ENCODE measurements at places on chromosomes 2 and 18. TPM values are rescaled to one million over a fixed set of nuclear protein-coding genes. Genes with fewer than 3 reads are reported as not detected.

PLEK gene
- total RNA-seq, result not detected

PROKR1 gene
- not detected for total RNA-seq

RFTN2 gene
- 0.05 TPM for total RNA-seq

STARD7 gene
- total RNA-seq, result 123 TPM

UGT1A7 gene
- 7.2 TPM for total RNA-seq

CRYBA2 gene
- total RNA-seq, result not detected

MSTN gene
- total RNA-seq, result 0.24 TPM

- DNase-seq, result no peak
These were observed 44.4 kb downstream of the EN1 start for GRCh38 chr2:118803012-118803411.

DNA sequence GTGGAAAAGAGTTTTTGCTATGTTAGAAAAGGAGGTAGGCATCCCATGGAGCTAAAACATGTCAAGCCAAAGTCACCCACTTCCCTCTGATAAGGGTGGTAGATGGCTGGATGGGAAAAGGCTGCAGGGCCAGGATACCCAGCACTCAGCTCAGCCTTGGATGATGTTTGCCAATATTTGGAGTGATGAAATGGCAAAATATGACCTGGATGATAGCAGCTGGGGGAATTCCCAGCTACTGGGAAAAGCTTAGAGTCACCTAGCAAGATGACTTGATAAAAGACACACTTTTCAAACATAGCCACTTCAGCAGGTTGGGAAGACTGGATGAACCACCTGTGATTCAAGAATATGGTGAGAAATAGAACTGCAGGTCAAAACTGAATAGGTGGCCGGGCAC is 10.1 kb downstream of the RFX8 start:
- no peak for DNase-seq

DNA sequence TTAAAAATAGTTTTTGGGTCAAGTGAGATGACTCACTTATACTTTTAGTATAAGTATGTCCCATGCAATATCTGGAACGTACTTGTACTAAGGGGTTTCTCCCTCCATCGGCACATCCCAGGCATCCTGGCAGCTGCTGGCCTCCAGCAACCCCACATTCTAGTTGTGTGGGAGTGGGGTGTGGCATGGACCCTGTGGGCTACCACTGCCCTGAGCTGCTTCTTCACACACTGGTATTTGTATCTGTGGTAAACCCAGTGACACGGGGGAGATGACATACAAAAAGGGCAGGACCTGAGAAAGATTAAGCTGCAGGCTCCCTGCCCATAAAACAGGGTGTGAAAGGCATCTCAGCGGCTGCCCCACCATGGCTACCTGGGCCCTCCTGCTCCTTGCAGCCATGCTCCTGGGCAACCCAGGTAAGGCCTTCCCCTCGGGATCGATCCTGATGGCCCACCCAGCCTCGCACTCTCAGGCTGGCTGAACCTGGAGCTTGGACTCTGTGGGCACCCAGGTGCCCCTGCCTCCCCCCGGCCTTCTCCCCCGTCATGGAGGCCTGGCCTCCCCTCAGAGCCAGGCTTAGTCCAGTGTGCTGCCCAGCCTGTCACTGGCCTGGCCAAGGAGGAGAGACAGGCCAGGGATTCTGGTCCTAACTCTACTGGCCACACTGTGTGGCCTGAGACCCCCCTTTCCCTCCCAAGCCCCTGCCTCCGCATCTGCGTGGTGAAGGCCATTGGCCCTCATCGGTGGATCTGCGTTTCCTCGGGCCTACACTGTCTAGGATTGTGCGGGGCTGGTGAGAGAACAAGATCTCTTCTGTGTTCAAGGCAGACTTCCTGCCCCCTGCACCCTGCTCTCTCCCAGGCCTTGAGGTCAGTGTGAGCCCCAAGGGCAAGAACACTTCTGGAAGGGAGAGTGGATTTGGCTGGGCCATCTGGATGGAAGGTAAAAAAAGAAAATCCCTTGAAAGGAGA is at the start of gene GNLY:
Gene GNLY, plus strand, starts transcription at position 307 of the 974 bp plus-strand sequence. Its CDS starts 61 bp downstream, at position 368.
- no peak for DNase-seq

DNA sequence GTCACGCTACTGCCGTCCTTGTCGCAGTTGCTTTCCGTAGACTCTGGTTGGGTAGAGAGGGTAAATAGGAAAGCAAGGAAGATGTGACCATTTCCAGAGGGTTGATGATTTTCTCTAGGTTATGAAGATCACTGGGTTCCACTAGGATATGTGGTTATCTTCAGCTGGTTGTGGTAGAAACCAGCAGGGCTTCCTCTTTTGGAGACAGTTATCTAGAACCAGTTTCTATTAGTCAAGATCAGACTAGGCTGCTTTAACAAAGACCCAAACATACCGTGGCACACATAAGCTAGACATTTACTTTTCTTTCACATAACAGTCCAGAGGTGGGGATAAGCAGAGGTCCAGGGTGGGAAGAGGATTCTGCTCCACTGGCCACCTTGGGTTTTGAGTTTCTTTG is 59.6 kb downstream of the FASTKD2 start:
- no peak for DNase-seq

DNA sequence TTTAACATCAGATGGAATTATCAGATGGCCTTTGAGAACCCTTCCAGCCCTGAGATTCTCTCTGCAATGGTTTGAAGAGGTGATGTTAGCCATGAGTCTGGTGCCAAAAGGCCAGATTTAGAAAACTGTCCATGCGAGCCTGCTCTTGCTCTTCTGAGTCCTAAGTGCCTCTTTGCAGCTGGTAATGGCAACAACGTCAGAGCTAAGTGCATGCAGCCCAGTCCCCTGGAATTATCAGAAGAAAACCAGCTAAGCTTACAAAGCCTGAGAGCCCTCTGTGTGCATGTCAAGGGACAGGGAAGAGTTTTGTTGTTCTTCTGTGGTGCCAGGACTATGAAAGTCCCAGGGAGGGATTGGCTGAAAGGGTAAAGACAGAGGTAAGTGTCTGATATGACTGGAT is 89.8 kb downstream of the LOXHD1 start:
- no peak for DNase-seq

- DNase-seq, result no peak
These were observed 5.6 kb downstream of the ADRA2B start for GRCh38 chr2:96110621-96111256.

- no peak for DNase-seq
These were observed 156.7 kb downstream of the LPIN1 start for GRCh38 chr2:11903085-11903606.

DNA sequence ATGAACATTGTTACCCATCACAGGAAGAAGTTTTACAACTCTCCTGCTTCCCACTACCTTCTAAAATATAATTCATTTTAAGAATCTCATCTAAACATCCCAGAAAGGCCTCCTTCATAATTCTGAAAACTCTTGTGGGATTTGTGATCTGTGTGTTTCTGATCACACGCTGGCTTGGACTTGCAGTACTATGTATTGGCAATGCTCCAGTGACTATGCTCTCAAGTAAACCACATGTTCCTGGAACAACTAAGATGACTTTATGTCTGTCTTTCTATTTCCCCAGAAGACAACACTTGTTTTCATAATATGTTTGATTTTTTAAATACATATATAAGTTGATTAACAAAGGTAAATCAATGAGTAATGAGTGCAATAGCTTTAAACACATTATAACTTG is 376.6 kb upstream of the NETO1 start:
- DNase-seq, result no peak

DNA sequence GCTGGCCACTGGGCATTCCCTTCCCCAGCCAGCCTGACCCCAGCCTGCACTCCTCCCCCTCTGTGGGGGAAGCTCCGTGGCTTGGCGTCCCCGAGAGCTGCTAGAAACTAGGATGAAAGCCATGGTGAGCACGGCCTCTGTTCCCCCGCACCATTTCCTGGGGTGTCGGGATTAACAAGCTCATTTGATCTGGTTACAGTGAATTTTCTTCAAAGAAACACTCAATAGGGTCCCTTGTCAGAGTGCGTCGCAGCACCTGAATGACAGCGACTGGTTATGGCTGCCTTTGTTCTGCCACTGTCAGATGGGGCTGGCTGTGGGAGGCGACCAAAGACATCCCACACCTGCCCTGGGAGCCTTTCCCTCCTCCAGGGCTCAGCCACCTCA is 7.7 kb upstream of the ALPI start:
- DNase-seq, result no peak

DNA sequence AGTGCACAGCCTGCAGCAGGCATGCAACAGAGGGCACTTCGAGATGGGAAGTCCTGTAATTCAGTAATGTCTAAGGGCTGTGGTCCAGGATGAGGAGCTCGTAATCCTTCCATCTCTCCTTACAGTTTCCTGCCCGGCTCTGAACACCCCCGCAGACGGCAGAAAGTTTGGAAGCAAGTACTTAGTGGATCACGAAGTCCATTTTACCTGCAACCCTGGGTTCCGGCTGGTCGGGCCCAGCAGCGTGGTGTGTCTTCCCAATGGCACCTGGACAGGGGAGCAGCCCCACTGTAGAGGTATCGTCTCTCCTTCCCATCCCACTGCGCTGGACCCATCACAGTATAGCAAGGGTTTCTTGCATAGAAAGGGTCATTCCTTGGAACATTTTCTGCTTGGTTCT is 26.7 kb downstream of the FBLN7 start:
- no peak for DNase-seq

DNA sequence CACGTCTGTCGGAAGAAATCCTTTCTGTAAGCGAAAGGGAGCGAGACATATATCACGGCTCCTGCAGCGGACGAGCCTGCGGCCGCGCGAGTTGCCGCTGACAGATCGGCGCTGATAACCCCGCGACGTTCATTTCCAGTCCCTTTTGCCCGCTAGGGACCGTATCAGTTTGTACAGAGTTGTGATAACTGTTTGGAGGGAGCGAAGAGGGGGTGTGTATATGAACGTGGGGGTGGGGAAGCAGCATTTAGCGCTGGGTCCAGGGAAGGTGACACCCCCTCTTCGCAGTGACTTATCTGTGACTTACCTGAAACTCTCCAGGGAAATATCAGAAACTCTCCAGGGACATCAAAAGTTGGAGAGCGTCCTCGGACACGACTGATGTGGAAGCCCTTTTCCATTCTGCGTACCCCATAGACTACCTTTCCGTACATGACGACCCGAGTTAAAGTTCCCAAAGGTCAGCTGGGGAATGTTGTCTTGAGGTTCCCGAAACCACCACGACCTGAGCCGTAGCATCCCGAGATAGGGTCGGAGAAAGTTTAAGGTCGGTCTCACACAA is 948 bp upstream of the GATA6 start:
- DNase-seq, result peak; percentile 57

GRCh38 chr2:158729873-158730620 is 65.1 kb upstream of the DAPL1 start:
- DNase-seq, result no peak

DNA sequence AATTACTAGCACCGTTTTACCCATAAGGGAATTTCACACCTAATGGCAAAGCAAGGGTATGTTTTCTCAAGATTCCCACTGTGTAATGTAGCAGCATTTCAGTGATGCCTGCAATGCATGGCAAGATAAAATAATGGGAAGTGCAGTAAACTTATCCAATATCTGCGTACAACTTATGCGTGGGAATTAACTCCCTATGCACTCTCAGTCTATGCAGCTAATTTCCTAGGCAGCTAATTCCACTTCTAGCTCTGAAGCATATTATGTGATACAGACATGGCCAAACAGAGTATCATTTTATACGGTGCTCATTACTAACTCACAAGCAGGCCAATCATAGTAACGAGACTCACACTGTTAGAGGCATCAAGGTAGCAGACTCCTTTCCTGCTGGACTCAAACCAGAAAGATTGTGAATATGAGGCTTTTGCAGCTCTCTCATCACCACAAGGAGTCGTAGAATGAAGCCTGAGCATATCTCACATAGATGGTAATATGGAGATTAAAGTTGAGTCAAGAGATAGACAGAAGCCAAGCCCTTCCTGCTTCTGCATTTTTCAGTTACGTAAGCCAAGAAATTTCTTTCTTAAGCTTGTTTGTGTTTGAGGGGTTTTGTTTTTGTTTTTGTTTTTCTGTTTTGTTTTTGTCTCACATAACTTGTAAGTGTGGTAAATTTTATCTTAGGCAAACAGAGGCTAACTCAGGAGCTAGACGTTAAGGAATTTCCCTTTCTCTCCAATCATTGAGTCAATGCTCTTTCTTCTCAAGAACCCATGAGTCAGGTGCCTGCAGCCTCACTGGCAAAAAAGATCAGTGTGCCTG is 34.8 kb upstream of the ITGAV start:
- no peak for DNase-seq

DNA sequence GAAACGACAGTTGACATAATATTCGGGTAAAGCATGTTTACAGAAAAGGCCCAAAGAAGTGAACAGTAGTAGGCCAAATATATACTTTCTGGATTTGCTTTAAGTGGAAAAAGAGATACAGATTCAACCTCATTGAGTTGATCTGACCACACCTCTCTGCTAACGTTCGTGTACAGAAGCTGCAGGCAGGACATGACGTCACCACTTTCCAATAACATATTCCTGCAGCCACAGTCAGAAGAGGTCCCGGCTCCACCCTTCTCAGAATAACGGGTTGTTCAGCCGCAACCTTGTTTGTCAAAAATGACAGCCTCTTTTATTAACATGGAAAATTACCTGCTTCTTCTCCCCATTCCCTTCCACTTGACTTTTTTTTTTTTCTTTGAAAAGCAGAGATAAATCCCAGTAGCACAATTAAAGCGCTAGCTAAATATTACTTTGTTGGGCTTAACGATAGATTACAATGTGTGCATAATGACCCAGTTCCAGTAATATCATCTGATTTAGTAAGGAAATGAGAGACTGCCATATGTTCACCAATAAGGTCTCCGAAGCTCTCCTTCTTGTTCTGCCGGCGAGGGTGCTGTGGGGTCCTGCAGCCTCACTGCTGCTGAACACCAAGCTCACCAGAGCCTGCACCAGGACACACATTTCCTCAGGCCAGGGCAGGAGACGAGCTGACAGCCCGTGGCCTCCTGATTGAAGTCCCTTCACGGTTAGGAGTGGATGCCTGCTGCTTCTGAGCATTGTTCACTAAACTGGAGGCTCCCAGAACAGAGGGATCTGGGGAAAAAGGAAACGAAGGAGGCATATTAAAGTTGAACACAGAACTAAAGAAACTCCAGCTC is 451.0 kb upstream of the SALL3 start:
- DNase-seq, result no peak

- DNase-seq, result peak; percentile 86
These were observed 88.2 kb downstream of the PLB1 start for GRCh38 chr2:28583899-28584553.

GRCh38 chr2:235204948-235205347 is 253.1 kb downstream of the SH3BP4 start:
- DNase-seq, result no peak

- peak; percentile 54 for DNase-seq
These were observed 9.4 kb upstream of the CD302 start for GRCh38 chr2:159807183-159808031.

DNA sequence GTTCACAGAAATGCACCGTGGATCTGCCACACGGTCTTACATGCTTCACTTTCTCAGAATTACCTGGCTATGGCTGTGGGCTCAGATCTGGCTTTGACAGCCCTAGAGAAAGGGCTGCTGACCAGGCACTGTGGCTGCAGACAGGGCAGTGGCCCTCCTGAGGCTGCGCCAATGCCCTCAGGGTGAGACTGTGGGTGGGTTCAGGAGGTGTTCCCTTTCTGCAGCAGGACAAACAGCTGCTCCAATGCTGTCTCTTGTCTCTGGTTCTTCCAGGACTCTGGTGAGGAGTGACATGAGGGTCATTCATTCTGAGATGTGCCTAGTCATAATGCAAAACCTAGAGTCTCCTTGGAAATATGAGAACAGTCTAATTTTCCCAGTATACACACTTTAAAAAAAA is 90.5 kb upstream of the SMIM21 start:
- DNase-seq, result no peak

GRCh38 chr2:159209341-159210306 is 76.9 kb downstream of the WDSUB1 start:
- DNase-seq, result no peak

All from Calu3 (cell line).